ENCODE measurements at places on chromosomes 1 and 21. TPM values are rescaled to one million over a fixed set of nuclear protein-coding genes. Genes with fewer than 3 reads are reported as not detected.

The HTR6 gene
- total RNA-seq, result not detected

The SPATA46 gene
- not detected for total RNA-seq

The PKP1 gene
- 48.3 TPM for total RNA-seq

The KCNA2 gene
- not detected for total RNA-seq

The DCST1 gene
- total RNA-seq, result not detected

Data from placental epithelial cell (primary cell).